ENCODE measurements at places on chromosomes 4 and X.

DNA sequence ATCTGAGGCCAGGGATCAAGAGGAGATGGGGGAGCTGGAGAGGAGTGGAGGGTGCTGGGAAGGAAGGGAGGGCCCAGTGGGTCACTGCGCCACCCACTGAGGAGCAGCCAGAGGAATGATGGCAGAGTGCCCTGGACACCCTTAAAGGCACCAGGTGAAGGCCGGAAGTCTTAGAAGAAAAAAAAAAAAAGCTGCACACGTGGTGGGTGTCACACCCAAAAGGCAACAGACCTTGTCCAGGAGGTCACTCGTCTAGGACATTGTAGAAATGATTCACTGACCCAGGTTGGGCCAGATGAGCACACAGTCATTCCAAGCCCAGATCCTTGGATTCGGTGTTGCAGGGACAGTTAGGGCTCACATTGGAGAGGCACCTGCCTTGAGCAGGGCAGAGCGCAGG is 93.5 kb upstream of the TRIM2 start:
- no peak for DNase-seq

- DNase-seq = no peak
These were observed 155.0 kb upstream of the ANK2 start for GRCh38 chr4:112894480-112894879.

- DNase-seq = no peak
These were observed 94.3 kb downstream of the HDAC8 start for GRCh38 chrX:72478351-72478750.

- no peak for DNase-seq
These were observed 7.6 kb downstream of the PDE6B start for GRCh38 chr4:632926-633325.

DNA sequence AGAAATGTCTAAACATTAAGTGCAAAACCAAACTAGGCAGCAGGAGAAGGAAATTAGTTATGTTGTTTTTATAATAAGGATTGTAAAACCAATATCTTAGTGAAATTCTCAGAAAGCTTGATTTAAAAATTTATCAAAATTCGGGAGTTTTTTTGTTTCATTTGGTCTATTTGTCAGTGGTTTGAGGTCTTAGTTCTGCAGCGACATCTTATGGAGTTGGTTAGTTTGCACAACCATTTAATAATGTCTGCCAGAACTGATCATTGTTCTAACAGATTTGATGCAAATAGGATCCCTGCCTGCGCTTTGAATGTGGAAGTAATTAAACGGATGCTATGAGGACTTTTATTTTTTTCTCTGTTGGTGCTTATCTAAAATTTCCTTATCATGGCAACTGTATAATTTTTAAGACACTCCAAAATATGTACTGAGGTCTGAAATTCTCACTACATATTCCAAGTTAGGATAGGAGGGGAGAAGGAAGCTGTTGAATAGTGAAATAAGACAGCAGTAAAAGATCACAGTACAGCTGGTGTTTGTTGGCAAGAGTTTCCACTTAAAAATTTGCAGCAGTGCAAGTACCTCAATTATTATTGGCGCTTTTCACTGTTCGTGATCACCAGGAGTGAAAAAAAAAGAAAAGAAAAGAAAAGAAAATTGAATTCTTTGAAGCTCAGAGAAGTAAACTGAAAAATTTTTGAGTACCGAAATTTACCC is 2521.4 kb downstream of the ARAP2 start:
- no peak for DNase-seq

GRCh38 chr4:37490391-37491347 is 195.5 kb downstream of the RELL1 start:
- no peak for DNase-seq
